ENCODE measurements at places on chromosomes 12 and 14.

- no peak for DNase-seq
Measured at GRCh38 chr12:129909051-129910020, 5.5 kb upstream of the TMEM132D start.

DNA sequence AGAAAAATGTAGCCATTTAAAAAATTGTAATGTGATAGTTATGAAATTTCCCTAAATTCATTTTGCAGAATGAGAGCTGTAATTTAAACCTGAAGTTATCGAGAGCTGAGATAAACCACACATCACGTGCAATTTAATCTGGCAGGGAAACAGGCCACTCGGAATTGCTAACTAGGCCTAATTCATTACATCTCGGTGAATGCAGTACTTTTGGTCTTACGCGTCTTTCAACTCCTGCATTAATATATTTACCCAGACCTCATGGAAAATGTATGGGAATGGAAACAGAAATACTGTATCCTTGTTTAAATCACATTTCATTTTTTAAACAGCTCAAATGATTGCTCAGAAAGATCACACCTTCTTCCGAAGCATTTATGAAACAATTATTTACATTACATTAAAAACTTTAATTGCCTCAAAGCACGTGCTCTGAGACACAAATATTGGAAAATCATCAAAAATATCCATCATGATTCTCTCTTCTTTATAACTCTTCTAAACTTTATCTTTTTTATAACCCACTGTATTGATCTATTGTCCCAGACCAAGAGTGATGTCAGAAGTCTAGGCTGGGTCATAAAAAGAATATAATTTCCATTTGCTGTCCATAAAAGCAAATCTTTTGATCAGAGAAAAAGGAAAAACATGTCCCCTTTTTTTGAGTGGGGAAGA is 111.7 kb upstream of the MYL2 start:
- no peak for DNase-seq

GRCh38 chr12:81170072-81170471 is 92.2 kb downstream of the ACSS3 start:
- DNase-seq, result no peak

DNA sequence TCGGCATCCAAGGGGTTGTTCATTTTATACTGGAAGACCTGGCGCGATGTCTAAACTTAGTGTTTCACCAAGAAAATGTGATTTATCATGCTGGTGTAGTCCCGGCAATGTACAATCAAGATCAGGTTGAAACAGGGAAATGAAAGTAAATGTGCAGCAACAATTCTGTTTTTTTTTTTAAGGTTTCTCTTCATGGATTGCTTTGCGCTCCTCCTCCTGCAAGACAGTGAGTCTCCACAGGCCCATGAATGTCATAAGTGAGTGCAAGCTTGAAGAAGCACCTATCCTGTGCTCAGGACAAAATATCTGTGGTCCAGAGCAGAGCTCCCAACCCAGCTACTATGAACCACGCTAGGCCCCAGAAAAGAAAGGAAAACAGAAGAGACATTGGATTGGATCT is 143.4 kb downstream of the KCNK10 start:
- no peak for DNase-seq

GRCh38 chr12:70732287-70732686 is 95.1 kb upstream of the PTPRB start:
- no peak for DNase-seq

GRCh38 chr12:91355150-91356006 is 172.8 kb upstream of the DCN start:
- peak; percentile 58 for DNase-seq

- no peak for DNase-seq
Measured at GRCh38 chr14:58865514-58866281, 227.9 kb downstream of the DACT1 start.

GRCh38 chr12:120358412-120359100 is 10.4 kb downstream of the MSI1 start:
- DNase-seq, result no peak

GRCh38 chr12:124730455-124730932 is 133.2 kb downstream of the SCARB1 start:
- peak; percentile 32 for DNase-seq

DNA sequence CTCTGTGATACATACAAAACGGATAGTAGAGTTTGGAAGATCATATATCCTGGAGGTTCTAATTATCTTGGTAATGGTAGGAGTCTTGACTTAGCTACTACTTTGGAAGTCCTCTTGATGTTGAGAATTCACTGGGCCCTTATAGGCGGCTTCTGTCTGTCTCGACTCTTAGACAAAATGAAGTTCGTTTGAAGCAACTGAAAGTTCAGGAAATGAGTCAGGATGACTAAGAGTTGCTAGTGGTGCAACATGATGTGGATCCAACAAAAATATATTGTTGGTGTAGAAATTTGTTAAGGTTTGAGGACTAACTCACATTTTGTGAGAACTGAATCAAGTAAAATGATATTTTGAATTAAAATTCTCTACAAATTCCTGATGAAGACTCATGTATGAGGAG is 272.7 kb downstream of the AEBP2 start:
- no peak for DNase-seq

DNA sequence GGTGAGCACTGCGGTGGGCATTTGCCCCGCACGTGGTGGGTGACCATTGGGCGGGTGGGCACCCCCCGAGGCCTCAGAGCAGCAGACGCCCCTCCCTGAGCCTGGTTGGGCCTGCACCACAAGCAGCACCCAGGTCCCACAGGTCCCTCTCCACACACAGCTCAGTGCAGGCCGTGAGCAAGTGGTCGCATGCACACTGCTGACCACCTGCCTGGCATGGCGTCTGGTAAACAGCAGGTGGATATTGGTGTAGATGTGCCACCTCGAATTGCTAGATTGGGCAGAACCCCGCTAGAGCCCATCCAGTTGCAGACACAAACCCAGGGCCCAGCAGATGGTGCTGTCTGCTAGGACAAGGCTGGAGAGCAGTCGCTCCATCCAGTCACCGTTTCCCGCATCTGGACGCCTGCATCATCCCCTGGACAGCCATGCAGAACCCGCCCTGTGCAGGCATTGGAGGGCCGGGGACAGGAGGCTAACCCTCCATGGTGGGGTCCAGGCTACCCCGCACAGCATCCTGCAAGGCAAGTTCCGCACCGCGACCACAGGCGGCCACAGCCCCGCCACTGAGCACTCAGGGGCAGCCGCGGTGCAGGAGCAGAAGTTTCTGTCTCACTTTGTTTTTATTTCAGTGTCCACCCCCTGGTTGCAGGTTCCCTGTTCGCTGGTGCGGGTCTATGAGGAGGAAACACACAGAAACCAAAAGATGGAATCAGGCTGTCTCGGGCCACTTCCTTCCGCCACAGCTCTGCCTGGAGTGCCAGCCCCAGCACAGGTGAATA is 45.6 kb upstream of the RIMBP2 start:
- peak; percentile 48 for DNase-seq

- no peak for DNase-seq
Measured at GRCh38 chr12:24960222-24960855, 11.4 kb upstream of the BCAT1 start.

GRCh38 chr12:99523853-99524252 is 123.7 kb upstream of the GARIN6 start:
- DNase-seq, result no peak

- no peak for DNase-seq
Measured at GRCh38 chr12:96493106-96493505, 3.7 kb downstream of the CFAP54 start.

- no peak for DNase-seq
Measured at GRCh38 chr14:22316473-22316872, 272.6 kb downstream of the DAD1 start.

DNA sequence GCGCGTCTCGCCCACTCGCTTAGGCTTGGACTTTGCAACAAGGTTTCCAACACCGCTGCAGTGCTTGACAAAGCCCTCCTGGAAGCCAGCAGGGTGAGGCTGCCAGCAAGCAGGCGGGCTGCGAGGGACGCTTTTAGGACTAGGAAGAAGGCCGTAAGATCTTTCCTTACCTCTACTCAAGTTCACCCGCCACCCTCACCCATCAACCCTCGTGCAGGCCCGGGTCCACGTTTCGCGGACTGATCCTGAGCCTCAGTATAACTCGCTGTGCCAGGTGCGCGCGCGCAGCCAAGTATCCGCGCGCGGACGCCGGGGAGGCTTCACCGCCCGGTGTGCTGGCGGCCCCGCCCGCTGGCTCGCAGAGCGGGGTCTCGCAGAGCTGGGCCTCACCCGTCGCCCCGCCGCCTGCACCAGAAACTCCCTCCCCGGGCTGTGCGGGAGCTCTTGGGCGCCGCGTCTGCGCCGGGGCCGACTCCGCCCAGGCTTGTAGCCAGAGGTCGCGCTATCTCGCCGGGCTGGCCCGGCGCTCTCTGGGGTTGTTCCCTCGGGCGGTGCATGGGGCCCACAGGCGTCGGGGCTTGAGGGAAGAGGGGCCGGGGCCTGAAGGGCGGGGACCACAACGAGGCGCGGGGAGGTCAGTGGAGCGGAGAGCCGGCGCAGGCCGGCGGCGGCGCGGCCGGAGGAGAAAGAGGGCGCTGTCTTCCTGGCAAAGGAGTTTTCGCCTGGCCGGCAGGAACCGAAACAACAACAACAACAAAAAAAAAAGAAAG is 7.6 kb upstream of the SIX1 start:
- DNase-seq, result no peak

GRCh38 chr12:71392521-71393145 is 47.0 kb upstream of the LGR5 start:
- DNase-seq, result no peak

- DNase-seq, result no peak
Measured at GRCh38 chr14:62824086-62824485, 221.2 kb downstream of the KCNH5 start.

DNA sequence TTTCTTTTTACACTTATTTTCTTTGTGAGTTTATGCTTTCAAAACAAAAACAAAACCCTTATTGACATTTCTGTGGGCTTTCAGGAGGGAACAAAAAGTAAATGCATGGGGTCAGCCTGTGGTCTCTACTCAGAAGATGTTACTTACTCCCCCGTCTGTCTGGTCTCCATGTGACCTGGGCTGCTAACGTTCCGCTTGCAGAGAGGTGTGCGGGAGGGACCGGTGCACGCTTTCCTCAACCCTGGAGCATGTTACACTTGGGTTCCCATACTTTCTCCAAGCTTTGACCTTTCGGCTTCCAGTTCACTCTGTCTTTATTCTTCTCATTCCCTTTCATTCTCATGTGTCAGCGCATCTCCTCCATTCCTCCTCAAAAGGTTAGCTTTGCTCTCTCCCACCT is 36.5 kb downstream of the ZC3H14 start:
- DNase-seq, result no peak

DNA sequence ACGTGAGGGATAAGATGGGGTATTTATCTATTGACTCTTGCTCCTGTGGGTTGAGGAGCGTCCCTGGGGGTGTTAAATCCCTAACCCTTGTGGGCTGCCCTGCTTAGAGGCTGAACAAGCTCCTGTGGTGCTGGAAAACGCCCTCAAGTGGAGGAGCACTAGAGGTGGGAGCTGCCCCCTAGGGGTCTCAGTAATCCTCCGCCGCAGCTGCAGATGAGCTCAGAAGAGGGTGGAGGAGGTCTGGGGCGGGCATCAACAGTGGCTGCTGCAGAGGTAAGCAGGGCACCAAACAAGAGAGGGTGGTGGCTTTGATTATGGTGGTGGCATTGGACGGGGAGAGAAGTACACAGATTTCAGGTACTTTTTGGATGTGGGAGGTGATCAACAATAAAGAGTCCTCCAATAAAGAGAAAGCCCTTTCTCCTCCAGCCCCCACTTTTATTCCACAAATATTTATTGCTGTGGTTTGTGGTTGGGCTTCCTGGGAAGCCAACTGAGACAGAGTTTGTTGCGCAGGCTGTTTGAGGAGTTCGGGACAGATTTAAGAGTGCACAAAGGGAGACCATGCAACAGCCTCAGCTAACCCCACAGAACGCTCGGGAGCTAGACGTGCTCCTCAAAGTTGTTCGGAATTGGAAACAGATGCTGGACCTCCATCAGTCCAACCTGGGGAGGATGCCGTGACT is 179.9 kb downstream of the ADCK1 start:
- no peak for DNase-seq

- DNase-seq, result no peak
Measured at GRCh38 chr12:103268831-103269514, 226.8 kb downstream of the C12orf42 start.

- DNase-seq, result peak; percentile 34
Measured at GRCh38 chr12:69534389-69534822, 50.9 kb upstream of the CCT2 start.

DNA sequence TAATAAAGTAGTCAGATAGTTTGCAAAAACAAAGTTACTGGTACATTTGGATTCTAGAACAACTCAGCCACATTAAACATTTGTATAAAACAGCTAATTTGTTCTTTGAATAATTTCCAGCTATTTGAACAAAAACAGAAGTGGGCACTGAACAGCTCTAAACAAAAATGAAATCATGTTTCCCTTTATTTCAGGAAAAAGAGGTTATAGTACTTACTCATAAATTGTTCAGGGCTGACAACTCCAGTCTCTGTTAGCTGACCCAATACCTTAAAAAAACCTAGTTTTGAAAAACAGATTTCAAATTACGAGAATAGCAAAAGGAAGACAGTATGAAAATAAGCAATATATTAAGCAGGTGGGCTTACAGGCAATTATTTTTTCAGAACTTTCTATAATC is 8.2 kb downstream of the GNPNAT1 start:
- DNase-seq, result no peak

DNA sequence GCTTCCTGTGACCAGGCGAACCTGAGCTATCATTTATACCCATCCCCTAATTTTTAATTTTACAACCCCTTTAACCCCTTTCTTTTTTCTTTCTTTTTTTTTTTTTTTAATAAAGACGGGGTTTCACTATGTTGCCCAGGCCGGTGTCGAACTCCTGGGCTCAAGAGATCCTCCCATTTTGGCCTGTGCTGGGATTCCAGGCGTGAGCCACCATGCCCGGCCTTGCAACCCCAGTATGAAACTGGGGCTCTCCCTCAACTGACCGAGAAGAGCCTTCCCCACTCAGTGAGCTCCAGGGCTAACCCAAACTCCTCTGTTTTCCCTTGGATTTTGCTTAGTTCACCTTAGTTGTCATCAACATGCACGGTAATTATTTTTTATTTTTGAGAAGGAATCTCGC is 992 bp downstream of the CPSF2 start:
- DNase-seq, result no peak

GRCh38 chr14:59788176-59788575 is 82.4 kb downstream of the RTN1 start:
- no peak for DNase-seq

- DNase-seq, result no peak
Measured at GRCh38 chr14:100860556-100861187, 34.8 kb downstream of the MEG3 start.

DNA sequence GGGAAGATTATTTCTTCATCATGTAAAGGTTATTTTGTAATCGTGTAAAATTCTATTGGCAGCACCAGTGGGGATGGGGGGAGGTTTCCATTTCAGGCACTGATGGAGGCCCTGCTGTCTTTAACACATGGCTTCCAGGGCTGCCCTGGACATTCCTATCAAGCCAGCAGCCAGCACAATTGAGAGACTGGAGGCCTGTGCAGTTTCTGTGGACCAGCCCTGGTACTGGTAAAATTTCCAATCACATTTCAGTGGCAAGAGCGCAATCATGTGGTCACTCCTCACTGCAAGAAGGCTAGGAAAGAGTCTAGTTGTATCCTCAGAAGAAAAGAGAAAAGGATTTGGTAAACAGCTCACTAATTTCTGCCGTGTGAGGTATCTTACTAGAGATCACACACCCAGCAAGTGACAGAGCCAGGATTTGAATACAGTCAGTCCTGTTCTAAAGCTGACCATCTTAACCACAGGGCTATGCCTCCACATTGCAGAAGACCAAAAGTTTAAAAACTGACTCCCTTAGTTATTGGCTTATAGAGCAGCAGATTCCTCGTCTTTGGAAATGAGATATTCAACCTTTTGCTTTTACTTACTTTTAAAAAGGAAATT is 179.4 kb upstream of the ARHGAP5 start:
- no peak for DNase-seq
